Stimulated activated CD4-positive, alpha-beta T cell treated with anti-CD3 and anti-CD28 coated beads, Interleukin-1b, Interleukin-23, amount 100 ng/mL, for 24 hours (primary cell): ENCODE measurements at places on chromosomes 13 and 19.

DNA sequence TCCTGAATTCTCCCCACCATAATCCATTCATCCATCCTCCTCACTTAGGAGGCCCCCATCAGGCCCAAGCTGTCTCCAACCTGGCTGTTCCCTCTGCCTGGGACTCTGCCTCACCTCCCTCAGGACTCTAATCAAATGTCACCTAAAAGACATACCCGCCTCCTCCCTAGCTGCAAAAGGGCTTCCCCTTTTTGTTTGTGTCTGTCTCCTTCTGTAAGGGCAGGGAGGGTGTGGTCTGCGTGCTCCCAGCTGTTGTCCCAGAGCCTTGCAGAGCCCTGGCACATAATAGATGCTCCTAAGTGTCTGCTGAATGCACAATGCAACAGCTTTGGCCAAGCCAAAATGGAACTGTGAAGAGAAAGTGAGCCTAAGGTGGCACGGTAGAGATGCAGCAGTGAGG lies 4.4 kb downstream of the TRIR start:
- no peak for DNase-seq

DNA sequence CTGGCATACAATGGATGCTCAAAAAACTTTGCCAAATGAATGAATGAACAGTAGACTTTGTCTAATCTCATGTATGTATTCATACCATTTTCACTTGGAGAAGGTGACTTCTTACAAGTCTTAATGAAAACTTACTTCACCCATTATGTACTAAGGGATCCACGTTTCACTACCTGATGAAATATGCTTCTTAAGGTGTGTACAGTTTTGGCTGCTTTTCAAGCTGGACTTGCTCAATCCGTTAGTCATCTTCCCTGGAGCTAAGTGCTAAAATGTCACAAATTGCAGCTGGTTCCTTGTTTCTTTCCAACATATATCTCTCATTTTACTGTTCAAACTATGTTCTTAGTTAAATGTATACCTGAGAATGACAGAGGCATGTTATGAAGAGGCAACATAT lies 4.2 kb upstream of the CCNA1 start:
- no peak for DNase-seq

GRCh38 chr19:48654299-48655059 lies 8.5 kb upstream of the CA11 start:
- no peak for DNase-seq

GRCh38 chr19:4583961-4584669 lies 24.6 kb upstream of the SEMA6B start:
- no peak for DNase-seq
